Hematopoietic multipotent progenitor cell treated with erythropoietin and hydrocortisone succinate and interleukin-3 and kit ligand, for 4 days (in vitro differentiated cells): ENCODE measurements at places on chromosomes 4 and X.
A peak's percentile ranks its signal among the peaks of the same experiment; 100 is the strongest.

DNA sequence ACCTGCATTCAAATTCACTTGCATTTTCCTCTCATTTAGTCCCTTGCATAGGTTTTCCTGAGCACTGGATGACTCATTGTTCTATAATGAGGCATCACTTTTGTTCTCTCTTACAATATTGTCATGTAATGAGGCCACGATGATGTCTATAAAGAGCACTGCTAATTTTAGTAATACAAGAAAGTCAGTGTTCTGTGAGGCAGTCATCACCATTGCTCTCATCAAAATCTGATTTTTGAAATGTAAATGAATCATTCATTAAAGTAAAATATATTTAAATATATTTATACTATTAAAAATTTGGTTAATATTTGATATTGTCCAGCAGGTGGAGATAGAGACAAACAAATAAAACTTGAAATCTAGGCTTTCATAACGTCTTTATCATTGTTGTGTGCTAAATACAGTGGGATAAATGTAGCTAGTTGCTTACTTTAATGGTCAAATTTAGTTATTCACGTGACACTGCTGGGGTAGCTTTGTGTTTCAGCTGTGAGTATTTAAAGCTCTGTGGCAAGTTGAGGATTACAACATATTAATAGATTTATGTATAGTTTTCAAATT is 15.4 kb downstream of the HMGB2 start:
- DNase-seq: peak; percentile 76

DNA sequence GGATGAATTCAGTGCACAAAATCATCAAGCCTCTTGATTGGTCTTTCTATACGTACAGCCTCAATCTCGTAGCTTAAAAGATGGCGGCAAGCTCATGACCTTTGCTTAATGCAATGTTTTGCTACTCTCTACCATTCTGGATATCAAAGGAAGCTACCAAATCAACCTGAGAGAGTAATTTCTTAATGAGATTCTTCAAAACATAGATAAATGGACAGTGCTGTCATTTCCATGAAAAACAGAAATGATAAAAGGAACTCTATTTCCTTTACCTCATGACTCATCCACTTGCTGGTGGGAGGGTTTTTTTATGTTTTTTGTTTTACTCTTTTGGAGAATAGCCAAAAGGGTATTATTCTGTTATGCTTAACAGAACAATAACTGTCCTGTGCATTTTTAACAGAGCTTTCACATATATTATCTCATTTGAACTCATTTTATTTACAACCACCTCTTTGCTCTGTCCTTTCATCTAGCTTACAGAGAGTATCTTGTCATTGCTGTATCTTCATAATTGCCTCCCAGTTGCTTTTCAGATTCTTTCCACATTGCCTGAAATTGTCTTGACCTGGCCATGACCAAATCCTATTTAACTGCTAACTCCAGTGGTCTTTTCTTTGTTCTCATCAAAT is 138.6 kb upstream of the GPR101 start:
- DNase-seq: no peak

DNA sequence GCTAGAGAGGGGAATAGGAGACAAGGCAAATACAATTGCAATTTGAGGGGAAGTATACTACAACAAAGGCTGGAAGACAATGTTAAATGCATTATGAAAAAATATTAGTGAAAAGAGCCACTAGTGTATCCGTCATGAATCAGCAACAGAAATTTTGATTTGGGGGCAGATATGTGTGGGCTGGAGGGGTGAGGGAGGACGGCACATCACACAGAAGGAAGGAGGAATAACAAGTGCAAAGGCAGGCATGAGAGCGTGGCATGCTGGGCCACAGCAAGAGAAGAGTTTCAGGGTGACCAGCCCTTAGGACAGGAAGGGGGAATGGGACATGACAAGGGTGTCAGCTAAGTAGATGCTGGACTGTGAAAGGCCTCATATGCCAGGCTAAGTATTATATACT is 63.7 kb upstream of the NAP1L5 start:
- DNase-seq: no peak

DNA sequence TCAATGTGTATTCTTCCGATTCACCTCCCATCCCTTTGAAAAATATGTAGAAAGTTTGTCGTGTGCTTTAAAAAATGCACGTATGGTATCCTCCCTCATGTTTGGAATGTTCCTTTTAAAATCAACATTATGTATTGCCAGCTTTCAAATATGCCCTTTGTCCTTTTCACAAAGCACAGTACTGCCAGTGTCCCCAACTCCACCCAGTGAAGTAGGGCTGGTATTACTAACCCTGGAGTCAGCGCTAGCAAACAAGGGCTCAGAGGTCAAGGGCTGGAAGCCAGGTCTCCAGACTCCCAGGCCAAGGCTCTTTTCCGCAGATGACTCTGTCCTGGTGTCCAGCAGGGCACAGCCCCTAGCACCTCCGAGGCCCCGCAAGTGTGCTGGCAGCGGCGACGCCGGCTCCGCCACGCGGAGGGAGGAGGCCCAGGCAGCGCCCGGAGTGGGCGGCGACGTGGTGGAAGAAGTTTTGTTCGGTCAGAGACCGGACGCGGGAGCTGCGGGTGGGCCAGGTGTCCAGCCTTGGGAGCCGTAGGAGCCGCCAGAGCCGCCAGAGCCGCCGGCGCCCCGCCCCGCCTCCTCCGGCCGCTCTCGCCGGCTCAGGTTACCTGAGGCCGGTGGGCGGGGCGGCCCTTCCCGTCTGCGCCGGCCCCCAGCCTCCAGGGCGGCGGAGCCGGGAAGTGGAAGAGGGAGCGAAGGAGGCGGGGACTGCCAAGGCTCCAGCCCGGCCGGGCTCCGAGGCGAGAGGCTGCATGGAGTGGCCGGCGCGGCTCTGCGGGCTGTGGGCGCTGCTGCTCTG is at the start of gene IL13RA1:
TSS of gene IL13RA1 (plus strand) at position 720 of the 799 bp plus-strand sequence. CDS start at position 753, 33 bp downstream.
- peak; percentile 41 for DNase-seq

- DNase-seq: no peak
Measured at GRCh38 chr4:118318931-118319330, 33.9 kb downstream of the PRSS12 start.

DNA sequence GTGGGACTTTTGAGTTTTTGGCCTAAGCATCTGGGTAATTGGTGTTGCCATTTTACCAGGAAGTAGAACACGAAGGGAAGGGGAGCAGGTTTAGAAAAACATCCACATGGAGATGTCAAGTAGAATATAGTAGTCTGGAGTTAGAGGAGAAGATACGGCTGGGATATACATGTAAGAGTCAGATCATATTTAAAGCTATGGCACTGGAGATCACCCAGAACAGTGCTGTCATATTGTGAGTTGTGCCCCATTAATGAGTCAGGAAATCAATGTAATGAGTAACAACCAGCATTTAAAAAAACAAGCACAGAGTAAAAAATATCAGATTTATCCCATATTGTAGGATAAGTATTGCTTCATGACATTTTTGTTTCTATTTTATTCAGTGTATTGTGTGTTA is 4.2 kb downstream of the GSTCD start:
- DNase-seq: no peak

DNA sequence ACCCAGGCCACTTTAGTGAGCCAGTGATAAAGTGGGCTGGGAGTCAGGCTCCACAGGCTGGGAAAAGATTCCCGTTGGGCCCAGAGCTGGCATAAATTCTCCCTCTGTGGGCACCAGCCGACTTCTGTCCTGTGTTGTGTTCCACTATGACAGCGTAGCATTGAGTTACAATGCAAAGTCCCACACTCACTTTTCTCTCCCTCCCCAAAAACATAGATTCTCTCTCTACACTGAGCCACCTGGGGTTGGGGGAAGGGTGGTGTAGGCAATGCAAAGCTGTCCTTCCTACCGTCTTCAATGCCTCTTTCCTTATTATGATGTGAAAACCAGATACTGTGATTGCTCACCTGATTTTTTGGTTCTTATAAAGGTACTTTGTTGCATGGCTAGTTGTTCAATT is 566.2 kb downstream of the RAPGEF2 start:
- DNase-seq: no peak

- peak; percentile 65 for DNase-seq
Measured at GRCh38 chrX:154719132-154719675, 31.7 kb downstream of the GAB3 start.

GRCh38 chrX:67546496-67547423 is 2.9 kb downstream of the AR start:
- DNase-seq: peak; percentile 3

- DNase-seq: no peak
Measured at GRCh38 chr4:108346818-108347210, 178.1 kb upstream of the LEF1 start.

- no peak for DNase-seq
Measured at GRCh38 chrX:47198687-47199080, 5.1 kb downstream of the UBA1 start.

- DNase-seq: peak; percentile 7
Measured at GRCh38 chrX:131067846-131068745, 9.9 kb downstream of the ARHGAP36 start.

GRCh38 chr4:142406917-142407501 is 439.1 kb downstream of the INPP4B start:
- DNase-seq: peak; percentile 65

- DNase-seq: peak; percentile 43
Measured at GRCh38 chr4:90293320-90293719, 166.1 kb downstream of the CCSER1 start.

- DNase-seq: no peak
Measured at GRCh38 chr4:76458825-76459224, 23.8 kb downstream of the SHROOM3 start.

DNA sequence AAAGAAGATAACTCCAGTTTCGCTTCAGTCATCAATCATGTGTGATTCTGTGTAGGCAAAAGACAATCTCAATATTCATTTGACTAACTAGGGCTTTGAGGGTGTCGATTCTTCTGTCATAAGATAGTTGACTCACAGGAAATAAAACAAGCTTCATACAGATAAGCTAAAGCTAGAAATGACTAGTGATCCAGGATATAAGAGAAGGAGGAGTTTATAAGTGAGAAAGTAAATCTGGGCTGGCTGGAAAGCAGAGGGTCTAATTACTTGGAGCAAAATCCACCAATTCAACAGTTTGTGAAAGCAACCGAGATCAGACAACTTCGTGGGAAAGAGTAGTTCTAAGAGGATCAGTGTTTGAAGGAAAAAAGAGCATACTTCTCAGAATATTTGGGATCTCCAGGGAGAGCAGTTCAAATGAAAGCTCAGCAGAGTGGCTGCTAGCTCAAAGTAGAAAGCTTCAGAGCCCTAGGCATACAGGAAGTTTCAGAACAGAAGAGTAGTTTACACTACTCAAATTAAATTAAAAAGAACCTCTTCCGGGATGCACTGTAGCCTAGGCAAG is 429.3 kb downstream of the INPP4B start:
- DNase-seq: peak; percentile 52

DNA sequence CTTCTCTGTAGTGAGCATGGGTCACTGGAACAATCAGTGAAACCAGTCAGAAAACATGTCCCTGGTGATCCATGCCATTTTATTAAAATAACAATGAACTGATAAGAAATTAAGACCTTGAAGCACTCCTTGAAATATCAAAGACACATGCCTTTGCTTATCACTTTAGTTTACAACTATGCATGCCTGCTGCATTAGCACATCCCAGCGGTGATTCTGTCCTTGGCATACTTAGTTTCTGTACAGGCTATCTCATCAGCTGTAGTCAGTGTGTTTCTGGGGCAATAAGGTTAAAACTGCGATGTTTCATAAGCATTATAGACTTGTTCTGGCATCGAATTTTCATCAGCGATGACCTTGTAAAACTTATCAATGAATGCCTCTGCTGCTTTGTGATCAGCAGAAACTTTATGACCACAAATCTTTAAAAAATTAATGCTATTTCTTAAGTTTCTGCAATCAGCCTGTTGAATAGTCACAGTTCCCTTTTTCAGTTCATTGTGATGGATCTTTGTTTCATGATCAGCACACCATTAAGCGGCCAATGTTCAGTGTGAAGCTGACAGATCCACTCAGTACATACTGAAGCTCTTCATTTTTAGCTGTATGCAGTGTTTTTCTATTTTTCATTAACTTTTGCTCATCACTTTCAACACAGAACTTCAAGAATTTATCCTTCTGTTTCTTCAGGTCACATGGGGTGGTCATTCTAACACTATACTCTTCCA is 150.5 kb downstream of the RNF150 start:
- DNase-seq: no peak

DNA sequence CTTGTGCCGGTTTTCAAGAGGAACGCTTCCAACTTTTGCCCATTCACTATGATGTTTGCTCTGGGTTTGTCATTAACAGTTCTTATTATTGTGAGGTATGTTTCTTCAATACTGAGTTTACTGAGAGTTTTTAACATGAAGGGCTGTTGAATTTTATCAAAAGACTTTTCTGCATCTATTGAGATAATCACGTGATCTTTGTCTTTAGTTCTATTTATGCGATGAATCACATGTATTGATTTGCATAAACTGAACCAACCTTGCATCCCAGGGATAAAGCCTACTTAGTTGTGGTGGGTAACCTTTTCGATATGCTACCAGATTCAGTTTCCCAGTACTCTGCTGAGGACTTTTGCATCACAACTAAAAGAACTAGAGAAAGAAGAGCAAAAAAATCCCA is 318.0 kb downstream of the GASK1B start:
- DNase-seq: no peak

DNA sequence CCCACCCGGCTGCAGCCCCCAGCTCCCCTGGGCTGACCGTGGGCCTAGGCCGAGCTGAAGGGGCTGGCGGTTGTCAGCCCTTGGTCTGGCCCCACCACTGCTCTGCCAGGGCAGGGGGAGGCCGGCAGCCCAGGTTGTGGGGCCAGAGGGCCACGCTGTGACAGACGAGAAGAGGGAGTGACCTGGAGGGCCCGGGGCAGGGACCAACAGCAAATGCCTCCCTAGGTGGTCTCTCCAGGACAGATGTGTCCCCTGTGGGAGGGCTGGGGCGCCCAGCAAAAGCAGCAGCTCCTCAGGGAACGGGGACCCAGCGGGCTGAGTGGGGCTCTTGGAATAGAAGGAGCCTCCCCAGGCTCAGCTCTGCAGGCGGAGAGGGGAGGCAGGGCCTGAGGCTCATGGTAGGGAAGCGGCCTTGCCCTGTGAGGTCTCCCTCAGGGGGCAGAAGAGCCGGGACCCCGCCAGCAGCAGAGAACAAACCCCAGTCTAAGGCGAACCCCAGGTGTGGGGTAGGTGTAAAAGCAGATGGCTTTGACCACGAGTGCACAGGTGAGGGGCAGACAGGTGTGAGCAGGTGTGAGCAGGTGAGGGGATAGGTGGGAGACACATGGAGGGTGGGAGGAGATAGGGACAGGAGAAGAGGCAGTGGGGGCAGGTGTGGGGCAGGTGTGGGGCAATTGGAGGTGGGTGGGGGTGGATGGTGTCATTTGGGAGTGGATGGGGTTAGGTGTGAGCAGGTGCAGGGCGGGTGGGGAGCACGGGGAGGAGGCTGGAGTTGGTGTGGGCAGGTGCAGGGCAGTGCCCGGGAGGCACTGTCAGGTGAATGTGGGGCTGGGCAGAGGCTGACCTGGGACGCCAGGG is 34.1 kb upstream of the SPON2 start:
- no peak for DNase-seq

GRCh38 chr4:22312113-22312512 is 203.8 kb downstream of the ADGRA3 start:
- no peak for DNase-seq

DNA sequence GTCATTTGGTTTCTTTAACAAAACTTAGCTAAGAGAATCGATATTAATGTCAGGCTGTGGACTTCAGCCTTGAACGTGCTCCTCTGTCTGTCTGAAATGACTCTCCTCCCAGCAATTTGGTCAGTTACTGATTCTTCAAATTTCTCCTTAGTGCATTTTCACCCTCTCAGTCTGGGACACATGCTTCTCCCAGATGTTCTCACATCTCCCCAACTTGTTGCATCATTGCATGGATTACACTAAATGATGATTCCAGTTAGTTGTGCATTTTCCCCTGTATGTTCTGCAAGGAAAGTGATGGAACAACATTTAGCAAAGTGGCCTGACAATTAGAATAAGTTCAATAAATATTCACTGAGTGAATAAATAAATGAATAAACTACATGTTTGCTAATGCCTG is 94.4 kb downstream of the NLGN4X start:
- no peak for DNase-seq
